ENCODE measurements at places on chromosomes 1 and 21. TPM values are rescaled to one million over a fixed set of nuclear protein-coding genes. Genes with fewer than 3 reads are reported as not detected.

DNA sequence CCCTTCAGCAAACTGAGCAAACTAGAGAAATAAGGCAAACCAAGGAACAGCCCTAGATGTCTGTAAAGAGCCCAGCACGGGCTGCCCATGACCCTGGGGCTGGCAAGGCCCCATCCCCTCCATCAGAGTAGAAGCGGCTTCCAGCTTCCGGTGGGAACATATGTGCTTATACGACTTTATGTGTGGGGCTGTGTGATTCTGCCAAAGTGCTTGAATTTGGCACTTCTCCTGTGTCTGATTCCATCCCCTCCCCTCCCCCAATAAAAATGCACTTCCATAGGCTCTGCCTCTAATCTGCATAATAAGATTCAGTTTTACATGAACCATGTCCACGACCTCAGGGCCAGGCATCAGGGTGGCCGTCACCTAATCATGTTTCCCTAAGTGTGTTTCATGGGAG is 236.6 kb downstream of the DSCAM start:
- no peak for DNase-seq

- DNase-seq = no peak
Measured at GRCh38 chr1:229192031-229192430, 78.9 kb upstream of the RAB4A start.

- no peak for DNase-seq
Measured at GRCh38 chr1:167911413-167911812, 2.5 kb downstream of the ADCY10 start.

DNA sequence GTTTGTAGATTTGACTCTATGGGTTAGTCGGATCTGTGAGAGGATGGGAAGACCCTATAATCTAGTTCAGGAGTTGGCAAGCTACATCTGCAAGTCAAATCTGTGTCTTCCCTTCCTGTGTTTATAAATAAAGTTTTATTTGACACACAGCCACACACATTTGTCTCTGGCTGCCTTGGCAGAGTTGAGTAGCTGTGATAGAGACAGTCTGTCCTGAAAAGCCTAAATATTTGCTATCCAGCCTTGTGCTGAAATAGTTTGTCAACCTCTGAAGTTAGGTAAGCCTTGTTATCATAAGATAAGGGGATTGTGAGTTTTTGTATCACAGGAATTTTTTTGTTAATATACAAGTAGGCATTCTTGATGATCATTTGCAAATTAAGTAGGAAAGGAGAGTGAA is 136.8 kb downstream of the NOS1AP start:
- no peak for DNase-seq

DNA sequence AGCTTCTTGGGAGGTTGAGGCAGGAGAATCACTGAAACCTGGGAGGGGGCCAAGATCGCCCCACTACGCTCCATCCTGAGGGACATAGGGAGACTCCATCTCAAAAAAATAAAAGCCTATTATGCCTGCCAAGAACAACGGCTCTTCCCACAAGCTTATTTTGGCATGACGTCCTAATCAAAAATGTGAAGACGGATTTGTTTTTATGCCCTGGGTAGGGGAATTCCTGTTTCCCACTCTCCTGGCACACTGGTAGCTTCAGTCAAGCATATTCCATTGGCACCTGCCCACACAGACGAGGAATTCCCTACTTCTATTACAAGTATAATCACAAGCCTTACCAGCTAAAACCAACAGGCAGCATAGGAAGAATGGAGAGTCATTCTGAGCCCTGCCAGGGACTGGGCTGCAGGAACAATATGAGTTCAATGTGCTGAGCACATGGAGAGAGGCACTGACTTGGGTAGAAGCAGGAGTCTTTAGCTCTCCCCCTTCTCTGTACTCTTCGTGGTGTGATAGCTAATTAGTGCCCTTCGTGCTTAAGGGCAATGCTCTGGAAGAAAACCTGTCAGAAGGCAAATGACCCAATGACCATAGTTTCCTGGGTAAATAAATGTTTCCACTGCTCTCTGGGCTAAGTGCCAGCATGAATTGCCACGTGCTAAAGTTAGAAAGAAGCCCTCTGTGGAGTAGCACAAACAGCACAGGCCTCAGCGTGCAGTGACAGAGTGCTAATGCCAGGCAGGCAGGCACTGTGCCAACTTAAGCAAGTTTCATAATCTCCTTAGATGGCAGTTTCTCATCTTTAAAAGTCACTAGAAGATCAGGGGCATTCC is 16.8 kb downstream of the TNFSF4 start:
- peak; percentile 94 for DNase-seq

DNA sequence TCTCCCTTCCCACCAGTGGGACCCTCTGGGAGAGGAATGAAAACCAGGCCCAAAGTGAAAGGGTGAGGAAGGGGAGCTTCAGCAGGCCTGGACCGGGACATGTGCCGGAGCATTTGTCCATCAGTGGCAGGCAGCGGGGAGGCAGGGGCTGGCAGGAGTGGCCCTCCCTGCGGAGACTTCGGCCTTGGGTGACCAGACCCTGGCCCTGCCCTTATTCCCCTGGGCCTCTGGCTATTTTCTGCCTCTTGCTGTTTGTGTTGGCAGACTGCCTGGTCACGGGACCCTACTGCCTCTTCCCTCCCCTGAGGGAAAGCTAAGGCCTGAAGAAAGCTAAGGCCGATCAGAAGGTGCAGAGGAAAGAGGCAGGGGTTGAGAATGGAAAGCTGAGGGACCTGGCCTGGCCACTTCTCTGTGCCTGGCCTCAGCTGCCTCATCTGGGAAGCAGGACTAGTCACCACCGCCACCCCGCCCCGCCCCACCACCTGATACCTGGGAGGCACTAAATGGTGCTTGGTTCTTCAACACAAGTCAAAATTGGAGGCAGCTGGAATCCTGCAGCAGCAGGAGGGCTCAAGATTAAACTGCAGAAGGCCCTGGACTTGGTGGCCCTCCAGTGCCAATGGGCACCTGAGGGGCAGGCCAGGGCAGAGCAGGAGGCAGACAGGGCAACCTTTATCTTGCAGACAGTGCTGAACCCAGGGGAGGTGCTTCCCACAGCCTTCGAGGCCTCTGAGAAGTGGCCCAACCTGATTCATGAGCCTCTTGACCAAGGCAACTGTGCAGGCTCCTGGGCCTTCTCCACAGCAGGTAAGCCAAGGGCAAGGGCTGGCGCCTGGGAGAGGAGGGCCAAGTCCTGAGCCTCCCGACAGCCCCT is 7.9 kb downstream of the TINAGL1 start:
- DNase-seq = peak; percentile 87

DNA sequence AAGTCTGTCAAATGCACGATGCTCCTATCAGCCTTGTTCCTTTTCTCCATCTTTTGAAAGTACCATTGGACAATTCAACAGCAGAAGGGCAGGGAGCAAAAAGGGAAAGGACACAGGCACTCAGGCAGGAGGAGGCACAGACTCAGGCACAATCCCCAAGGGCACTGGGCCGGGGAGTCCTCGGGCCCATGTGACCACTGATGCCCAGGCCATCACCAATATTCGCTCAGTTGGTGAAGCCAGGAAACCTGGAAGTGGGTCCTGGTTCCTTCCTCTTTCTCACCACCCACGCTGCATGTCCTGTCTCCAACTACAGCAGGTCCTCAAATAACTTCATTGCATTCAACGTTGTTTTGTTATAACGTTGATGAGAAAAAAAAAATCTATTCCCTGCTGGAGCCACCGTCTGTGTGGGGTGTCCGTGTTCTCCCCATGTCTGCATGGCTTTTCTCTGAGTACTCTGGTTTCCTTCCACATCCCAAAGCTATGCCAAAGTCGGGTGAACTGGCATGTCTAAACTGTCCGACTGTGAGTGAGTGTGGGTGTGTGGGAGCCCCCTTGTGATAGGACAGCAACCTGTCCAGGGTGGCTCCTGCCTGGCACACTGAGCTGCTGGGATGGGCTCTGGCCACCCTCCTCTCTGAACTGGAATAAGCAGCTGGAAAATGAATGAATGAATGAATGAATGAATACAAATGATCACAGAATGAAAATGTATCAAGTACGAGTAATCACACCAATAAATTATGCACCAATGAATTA is 12.5 kb downstream of the NID1 start:
- no peak for DNase-seq

GRCh38 chr1:33261344-33261743 is 5.1 kb downstream of the ZNF362 start:
- peak; percentile 56 for DNase-seq

Gene SFN
- total RNA-seq = not detected

Gene PRKAB2
- 11.3 TPM for total RNA-seq

Gene LGR6
- 0.18 TPM for total RNA-seq

Gene C4BPB
- 0.55 TPM for total RNA-seq

Gene PLPPR5
- total RNA-seq = not detected

Gene NID1
- total RNA-seq = 42.6 TPM

Gene SCCPDH
- total RNA-seq = 57.6 TPM

All from adrenal gland (tissue), 19 donors.